ENCODE measurements at places on chromosomes 16 and 17.

DNA sequence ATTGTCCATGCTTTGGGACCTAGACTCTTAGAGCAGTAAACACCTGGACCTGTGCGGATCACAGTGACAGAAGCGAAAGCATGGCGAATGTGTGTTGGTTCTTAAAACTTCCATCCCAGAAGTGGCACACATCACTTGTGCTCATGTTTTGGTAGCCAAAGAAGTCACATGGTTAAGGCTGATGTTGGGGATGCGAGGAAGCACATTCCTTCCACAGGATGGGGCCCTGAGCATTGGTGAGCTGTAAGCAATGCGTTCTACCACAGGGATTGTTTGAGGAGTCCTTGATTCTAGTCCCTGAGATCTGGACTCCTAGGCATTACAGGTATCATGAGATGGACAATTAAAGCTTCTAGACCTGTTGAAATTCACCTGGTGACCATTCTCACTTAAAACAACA is 375.9 kb downstream of the UTP18 start:
- DNase-seq = no peak

GRCh38 chr17:81683208-81683583 is 401 bp downstream of the ARL16 start:
- no peak for DNase-seq

GRCh38 chr17:59027750-59028149 is 78.9 kb downstream of the TRIM37 start:
- no peak for DNase-seq

DNA sequence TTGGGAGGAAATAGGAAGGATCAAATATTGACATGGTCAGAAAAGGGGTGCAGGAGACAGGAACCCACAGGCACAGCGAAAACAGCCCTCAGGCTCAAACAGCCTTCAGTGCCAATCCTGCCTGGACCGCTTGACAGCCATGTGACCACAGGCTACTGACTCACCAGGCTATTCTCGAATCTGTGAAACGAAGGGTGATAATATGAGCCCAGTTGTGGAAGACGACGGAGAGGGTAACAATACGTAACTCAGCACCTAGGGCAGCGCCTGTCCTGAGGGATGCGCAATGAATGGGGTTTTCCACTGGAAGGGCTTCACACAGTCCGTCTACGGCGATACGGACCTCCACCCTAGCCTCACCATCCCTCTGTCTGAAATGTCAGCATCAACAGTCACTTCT is 117.3 kb upstream of the RCVRN start:
- DNase-seq = no peak

DNA sequence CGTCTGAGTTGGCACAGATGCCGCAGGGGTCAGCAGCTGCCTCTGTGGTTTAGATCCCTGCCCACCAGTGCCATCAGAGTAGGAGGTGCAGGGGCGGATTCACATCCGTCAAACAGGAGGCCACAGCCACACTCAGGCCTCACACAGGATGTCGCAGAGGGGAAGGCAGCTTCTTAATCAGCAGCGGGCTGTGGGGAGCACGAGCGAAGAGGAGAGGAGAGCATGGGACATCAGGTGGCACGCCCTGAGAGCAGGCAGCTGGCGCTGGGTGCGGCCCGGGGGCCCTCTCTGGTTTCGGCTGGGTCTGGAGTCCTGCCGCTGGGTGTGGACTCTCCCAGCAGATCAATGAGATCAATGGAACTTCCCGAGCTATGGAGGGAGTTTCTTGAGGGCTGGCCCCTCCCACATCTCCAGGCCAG is 9.6 kb downstream of the LLGL2 start:
- no peak for DNase-seq

GRCh38 chr16:52491216-52491615 is 55.7 kb downstream of the TOX3 start:
- DNase-seq = no peak

GRCh38 chr16:66226762-66227161 is 139.7 kb upstream of the CDH5 start:
- no peak for DNase-seq

- DNase-seq = no peak
Observed at GRCh38 chr17:42642336-42642735, 16.7 kb upstream of the TUBG2 start.

DNA sequence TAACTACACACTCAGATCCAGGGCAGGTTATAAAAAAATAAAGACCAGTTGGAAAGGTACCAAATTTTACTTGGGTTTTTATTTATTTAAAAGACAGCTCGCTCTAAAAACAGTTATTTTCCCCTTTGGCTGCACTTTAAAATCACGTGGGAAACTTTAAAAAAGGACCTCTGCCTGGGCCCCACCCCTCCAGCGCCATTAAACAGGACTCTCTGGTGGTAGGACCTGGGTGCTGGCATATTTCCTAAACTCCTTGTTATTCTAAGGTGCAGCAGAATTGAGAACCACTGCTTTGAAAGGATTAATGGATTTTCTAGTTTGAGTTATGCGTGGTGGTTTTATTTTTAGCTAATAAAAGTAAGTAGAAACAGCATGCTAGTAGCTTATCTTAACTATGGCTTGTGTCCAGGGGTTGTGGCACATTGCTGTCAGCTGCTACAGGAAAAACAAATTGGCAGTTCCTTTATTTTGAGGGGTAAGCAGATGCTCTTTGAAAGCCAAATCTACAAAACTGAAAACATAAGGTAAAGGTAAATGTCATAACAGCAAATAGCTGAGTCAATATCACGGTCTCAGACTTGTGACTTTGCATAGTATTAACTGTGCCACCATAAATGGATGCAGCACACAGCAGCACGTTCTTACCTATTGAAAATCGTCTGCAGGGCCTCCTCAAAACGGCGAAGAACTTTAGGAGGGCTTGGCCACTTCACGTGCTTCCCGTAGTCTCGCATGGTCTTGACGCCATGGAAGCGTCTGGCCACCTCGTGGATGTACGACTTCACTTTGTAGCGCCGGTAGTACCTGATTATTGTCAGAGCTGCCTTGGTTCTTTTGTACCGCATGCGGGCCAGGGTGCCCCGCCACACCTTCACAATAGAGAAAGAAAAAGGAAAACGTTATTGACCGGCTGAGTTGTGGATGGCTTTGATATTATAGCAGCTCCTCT is 172.0 kb downstream of the CDK5R1 start:
- no peak for DNase-seq

DNA sequence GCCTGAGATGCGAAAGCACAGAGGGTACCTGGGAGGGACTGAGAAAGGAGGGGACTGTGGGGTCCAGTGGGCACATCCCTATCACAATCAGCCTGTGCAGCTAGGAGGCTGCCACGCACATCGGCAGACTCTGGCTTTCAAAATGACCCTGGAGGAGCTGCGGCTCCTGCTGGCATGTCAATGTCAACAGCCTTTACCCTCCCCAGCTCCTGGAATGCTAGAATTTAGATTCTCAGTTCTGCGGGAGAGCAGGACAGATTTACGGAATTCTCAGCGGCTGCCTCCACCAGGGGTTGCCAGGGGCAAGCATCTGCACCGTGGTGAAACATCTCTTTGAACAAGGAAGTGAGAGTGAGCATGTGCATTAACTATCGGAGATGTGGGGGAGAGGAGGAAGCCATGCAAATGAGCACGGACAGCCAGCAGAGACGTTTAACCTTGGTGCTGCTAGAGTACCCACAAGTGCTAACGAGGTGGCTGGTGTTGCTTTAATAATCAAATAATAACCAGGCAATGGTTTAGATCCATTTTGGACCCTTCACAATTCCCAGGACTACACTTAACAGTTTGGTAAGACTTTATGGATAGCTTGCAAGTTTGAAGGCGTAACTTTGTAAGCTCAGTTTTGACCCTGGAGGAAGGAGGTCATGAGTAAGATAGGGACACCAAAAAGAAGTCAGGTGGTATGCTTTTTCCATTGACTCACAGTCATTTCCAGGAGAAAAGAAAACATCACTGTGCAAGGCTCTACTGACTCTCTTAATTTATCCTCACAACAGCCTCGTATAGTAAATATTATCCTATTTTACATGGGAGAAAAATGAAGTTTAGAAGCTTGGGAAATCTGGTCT is 54.1 kb downstream of the XYLT1 start:
- peak; percentile 48 for DNase-seq

DNA sequence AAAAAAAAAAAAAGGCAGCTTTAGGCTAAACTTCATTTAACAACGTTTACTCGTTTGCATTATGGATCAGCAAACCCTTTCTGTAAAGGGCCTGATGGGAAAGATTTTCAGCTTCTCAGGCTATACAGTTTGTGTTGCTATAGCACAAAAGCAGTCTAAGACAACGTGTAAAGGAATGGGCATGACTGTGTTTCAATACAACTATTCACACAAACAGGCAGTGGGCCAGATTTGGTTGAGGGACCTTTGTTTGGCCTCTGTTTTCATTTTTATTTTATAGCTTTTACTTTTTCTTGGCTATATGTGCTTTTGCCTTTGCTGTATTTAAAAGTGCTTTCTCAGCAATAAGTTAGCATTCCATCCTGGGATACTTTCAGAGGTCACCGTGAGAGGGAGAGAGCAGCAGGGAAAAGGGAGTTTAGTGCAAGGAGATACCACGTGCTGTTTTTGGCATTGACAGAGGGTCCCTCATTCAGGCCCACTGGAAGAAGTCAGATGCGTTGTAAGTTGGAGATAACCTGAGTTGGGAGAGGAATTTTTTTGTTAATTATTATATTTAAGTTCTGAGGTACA is 335.6 kb downstream of the UTP18 start:
- no peak for DNase-seq

DNA sequence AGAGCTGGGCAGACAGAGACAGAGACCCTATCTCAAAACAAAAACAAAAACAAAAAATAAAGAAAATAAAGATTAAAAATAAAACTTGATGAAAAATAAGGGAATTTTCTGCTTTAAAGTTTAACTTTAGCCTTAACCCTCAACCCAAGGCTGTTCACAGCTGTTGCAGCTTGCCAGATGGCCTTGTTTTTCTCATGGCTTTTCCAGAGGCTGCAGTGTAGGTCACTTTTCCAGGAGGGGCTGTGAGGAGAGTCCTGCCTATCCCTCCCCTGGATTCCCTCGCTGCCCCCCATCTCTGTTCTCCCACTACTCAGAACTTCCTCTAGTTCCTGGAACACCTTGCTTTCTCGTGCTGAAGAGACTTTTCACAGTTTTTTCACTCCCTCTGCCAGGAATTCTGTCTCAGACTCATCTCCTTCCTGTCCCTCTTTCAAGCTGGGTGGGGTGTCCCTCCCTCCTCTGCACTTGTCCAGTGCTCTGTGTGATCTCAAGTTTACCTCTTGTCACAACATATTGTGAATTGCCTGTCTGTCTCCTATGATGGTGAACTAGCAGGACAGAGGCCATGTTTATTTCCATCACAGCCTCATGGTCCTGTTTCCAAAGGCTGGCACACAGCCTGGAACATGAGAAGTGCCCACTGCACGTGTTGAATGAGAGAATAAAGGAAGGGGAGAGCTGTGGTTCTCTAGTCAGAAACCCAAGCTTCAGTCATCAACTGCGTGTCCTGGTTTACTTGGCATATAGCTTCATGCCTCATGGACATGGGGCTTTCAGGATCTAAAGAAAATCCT is 69.9 kb upstream of the MSI2 start:
- DNase-seq = no peak
